Umbilical cord (tissue), 2 donors: ENCODE measurements at places on chromosomes 13 and 19.

DNA sequence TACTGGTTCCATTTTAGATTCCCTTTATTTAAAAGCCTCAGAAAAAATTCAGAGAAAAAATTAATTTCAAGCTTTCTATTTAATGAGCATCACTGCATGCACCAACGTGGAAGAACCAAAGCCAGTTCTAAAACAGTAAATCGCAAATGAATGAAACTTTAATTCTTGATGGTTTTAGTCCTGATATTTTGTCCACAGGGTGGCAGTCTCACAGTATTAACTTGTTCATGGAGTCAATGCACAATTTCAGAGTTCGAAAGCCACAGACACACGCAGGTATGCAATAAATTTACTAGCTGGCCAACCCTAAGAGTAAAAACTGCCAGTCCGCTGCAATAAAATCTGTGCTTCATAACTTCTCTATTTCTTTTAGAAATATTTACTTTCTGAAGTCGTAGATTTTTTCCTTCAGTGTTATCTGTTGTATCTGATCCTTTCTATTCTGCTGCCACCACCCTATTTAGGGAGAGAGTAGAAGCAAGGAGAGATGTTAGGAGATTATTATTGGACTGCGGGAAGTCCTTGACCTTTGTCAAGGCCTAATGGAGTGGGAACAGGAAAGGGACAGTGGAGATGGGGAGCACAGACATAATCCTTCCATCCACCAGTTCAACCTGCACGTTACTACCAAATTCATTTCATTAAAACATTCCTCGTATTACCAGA, 7.0 kb upstream of the WBP4 start:
- peak; percentile 63 for DNase-seq

- DNase-seq = no peak
Observed at GRCh38 chr13:26896986-26897668, 136.5 kb upstream of the GPR12 start.

DNA sequence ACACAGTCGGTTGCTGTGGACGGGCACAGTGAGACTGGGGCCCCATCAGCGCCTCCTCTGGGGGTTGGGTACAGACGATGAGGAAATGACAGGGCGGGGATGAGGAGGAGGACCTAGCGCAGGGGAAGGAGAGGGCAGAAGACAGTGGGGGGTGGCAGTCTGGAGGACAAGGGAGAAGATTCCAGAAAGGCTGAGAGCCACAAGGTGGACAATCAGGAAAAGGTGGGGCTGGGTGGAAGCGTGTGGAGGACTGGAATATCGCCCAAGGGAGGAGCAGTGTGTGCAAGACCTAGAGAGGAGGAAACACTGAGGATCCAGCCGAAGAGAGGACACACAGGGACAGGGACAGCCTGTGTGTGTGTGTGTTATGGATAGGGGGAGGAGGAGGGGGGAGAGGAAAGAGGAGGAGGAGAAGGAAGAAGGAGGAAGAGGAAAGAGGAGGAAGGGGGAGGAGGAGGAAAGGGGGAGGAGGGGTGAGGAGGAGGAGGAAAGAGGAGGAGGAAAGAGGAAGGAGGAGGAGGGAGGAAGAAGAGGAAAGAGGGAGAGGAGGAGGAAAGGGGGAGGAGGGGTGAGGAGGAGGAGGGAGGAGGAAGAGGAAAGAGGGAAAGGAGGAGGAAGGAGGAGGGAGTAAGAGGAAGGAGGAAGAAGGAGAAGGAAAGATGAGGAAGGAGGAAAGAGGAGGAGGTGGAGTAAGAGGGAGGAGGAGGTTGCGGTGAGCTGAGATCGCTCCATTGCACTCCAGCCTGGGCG, 15.8 kb upstream of the GARIN5A start:
- DNase-seq = no peak

DNA sequence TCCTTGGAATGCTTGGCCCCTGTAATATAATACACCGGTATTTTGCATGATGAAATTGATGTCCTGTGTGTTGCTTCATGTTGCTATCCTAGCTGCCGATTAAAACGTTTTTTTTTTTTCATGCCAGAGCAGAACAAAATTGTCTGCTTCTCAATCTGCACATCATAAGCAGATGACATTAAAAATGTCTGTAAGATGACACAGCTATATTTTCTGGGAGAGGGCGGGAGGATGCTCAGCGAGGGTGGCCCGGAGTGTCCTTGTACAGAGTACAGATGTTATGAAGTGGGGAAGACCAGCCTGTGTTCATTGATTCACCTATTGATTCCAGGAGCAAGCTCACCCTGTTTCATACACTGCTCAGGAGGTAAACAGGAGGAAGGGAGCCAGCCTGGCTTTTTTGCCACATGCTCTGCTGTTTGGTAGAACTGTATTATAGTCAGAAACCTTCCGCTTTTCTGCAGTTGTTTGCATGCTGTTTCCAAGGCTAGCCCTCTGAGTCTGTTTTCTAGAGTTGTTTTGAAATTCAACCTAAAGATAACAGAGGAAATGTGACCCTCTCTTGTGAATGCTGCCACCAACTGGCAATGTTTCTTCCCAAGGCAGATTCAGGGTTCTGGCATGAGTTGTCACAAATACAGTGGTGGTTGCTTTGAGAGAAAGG, 4.7 kb upstream of the IRS2 start:
- peak; percentile 38 for DNase-seq

DNA sequence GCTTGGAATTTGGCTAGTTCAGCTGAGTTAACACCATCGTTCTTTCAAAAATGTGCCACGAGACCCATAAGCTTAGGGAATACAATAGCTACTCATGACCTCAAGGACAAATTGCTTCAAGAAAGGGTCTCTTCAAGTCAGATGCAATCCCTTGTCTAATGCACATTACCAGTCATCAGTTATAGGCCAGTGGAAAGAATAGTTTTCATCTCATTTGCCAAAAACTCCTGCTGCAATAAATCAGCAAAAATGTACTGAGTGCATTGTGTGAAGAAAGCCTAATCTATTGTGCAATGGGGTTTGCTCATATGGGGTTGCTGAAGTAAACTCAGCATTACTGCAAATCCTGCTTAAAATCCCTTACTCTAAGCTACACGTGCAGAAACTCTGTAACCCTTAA, 208.3 kb upstream of the NBEA start:
- peak; percentile 75 for DNase-seq

GRCh38 chr19:54616821-54617560, 13.3 kb upstream of the LILRB1 start:
- DNase-seq = no peak

- DNase-seq = peak; percentile 92
Observed at GRCh38 chr13:41061914-41062837, 867 bp downstream of the WBP4 start.

- peak; percentile 49 for DNase-seq
Observed at GRCh38 chr13:64248371-64249065, 2832.9 kb upstream of the PCDH20 start.

GRCh38 chr13:73898276-73898675, 235.9 kb downstream of the KLF12 start:
- DNase-seq = no peak

DNA sequence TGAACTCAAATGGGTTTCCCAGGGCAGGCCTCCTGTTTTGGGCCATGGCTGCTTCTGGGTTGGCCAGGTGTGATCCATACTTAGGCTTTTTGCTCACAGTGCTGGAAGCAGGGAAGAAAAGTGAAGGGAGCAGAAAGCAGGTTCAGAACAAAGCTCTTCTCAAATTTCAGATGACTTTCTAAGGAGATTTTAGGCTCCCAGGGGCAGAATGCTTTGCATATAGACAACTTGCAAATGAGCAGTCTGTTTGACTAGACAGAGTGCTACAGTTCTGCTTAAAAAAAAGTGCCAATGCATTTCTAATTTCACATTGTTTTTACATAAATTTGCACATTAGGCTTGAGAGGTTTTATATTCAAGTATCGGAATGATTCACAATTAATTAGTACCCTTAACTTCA, 2.6 kb upstream of the SLC10A2 start:
- DNase-seq = no peak

- no peak for DNase-seq
Observed at GRCh38 chr13:76339649-76340048, 546.6 kb downstream of the KCTD12 start.

GRCh38 chr13:50200988-50201387, 185.7 kb downstream of the KCNRG start:
- peak; percentile 41 for DNase-seq

GRCh38 chr19:46052896-46053295, 12.1 kb upstream of the IGFL4 start:
- no peak for DNase-seq

DNA sequence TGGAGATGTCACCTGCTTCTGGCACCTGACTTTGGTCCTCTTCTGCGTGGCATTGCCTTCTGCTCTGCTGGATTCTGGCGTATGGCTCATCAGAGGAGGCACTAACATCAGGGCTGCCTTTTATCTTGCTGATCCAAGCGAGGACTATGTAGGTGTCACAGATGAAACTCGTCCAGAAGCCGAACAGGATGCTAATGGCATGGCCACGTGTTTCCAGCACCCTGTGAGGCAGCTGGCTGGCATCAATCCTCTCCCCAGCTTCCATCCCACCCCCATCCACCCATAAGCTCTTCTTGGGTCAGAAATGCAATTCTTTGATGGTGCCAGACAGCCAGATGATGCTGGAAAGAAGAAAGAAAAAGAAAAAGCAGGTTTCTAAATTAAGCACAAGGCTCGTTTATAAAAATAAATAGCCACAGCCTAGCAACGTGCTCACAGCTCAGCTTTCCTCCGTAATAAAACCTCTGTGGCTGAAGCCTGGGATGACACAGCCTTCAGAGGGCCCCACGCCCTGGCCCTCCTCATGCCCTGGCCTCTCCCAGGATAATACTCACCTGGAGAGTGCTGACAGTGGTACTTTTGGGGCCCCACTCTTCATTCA, 212.9 kb upstream of the SERP2 start:
- peak; percentile 25 for DNase-seq

DNA sequence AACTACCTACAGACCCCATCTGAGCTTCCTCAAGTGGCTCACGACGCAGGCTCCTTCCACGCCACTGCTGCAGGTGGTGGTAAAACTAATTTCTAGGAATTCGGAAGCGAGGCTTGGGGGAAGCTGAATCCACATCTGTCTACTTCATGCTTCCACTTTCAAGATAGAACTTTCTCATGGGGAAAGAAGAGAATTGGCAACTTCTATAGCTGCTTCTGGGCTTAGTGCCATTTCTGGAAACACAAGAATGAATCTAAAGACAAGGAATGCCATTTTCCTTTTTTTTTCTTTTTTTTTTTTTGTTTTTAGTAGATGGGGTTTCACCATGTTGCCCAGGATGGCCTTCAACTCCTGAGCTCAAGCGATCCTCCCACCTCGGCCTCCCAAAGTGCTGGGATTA, 2.8 kb upstream of the NLRP12 start:
- DNase-seq = peak; percentile 25

- peak; percentile 27 for DNase-seq
Observed at GRCh38 chr19:49528211-49528771, 488 bp downstream of the RCN3 start.

- DNase-seq = no peak
Observed at GRCh38 chr19:8513036-8513686, 806 bp downstream of the ZNF414 start.

DNA sequence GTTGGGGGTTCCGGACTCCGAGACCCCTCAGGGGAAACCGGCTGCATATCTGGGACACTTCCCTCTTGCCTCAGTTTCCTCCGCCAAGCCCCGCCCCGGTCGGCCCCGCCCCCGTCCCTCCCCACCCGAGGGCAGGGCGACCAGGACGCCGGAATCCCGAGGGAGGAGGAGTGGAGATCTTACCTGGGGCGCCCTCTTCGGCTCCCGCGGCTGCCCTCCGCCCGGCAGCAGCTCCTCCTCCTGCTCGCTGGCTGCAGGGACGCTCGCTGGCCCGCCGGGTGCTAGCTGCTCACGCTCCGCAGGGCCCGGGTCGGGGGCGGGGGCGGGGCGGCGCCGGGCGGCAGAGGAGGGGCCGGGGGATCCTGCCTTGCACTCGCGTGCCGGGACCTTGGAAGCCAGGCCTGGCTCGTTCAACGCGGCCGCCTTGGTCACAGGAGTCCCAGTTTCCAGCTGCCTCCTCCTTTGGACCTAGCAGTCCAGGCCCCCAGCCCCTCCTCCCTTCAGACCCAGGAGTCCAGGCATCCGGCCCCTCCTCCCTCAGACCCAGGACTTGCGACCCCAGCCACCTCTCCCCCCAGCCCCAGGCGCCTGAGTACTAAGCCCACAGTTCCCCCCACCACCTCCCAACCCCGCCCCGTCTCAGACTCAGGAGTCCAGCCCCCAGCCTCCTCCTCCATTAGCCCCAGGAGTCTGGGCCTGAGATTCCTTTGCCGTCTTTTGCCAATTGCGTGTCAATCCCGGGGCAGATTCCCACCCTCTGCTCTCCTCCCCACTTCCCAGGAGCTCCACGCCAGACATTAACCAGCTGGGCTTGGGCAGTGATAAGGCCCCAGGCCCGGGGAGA, at the start of gene NTF4:
Gene NTF4 (minus strand): TSS at position 51 of the 844 bp plus-strand sequence. CDS start 2,821 bp downstream, outside the sequence.
- peak; percentile 64 for DNase-seq

DNA sequence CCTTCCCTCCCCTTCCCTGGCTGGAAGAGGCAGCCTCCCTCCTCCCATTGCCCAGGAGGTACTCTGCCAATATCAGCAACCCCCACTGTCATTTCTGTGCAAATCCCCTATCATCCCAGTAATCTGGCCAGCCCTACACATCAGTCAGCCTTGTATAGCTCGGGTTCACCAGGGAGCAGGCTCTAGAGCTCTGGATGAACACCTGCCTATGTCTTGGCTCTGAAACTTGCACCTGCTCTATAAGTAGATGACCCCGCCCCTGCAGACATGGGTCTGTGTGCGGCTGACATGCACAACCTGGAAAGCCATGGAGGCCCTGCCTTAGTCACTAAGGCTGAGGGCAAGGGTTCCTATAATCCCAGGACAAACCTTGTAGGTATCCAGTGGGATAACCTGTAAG, 1042.9 kb downstream of the UQCRFS1 start:
- DNase-seq = no peak

GRCh38 chr13:110944121-110944967, 29.5 kb upstream of the ANKRD10 start:
- DNase-seq = peak; percentile 28

- DNase-seq = no peak
Observed at GRCh38 chr13:110272227-110272626, 34.7 kb downstream of the COL4A1 start.

DNA sequence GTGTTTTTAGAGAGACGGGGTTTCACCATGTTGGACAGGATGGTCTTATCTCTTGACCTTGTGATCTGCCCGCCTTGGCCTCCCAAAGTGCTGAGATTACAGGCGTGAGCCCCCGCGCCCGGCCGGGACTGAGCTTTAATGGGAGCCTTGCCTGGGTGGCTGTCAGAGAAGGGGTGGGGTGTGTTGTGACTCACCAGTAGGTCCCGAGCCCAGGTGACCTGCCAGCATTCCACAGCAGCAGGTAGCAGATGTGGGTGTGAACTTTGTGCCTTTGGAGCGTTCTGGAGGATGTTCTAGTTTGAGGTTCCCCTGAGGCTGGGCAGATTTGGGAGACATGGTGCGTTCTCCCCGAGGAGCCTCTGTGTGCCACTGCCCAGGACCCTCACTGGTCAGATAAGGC, 7.1 kb upstream of the EPN1 start:
- no peak for DNase-seq

- DNase-seq = no peak
Observed at GRCh38 chr19:33840783-33841182, 44.1 kb downstream of the KCTD15 start.

GRCh38 chr19:46000491-46001246, 5.4 kb downstream of the CCDC61 start:
- no peak for DNase-seq

- DNase-seq = peak; percentile 27
Observed at GRCh38 chr13:37127691-37128241, 22.3 kb upstream of the CSNK1A1L start.

- no peak for DNase-seq
Observed at GRCh38 chr19:19334063-19334988, 13.7 kb downstream of the MAU2 start.
